ENCODE measurements at places on chromosomes 3 and 15.

DNA sequence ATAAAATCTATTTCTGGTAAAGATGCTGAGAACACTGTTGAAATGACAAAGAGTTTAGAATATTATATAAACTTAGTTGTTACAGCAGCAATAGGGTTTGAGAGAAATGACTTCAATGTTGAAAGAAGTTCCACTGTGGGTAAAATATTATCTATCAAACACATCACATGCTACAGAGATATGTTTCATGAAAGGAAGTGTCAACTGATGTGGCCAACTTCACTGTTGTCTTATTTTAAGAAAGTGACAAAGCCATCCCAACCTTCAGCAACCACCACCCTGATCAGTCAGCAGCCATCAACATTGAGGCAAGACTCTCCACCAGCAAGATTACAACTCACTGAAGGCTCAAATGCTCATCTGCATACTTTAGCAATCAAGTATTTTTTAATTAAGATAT lies 20.2 kb downstream of the TMEM39A start:
- peaks cover 13% of the 10 kb centered on the region for H3K36me3 ChIP-seq
- no peaks in the 10 kb centered on the region for H3K27me3 ChIP-seq
- no peak overlapping the region for H3K27ac ChIP-seq
- H3K4me1 ChIP-seq, result no peaks in the 10 kb centered on the region

DNA sequence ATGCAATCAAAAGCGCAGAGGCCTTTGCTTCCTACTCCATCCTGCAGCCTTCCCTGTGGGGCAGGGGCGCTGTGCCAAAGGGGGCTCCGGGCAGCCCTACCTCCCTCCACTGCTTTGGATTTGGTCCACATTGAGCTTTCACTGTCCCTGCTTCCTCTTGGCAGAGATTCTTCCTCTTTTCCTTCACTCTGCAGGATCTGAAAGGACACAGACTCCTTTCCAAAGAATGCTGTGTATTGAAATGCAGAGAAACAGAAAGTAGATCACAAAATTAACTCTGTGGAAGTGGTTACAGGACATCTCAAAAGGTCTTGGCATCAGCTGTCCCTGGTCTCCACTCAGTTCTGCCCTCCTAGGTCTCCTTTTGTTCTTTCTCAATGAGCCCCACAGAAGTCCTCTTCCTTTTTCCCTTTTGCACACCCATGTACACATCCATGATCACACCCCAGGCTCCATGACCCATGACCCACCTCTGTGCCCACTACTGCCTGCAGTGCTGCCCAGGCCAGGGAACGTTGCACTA lies 64.1 kb downstream of the CCR1 start:
- no peaks in the 10 kb centered on the region for H3K27me3 ChIP-seq
- no peak overlapping the region for H3K27ac ChIP-seq
- no peak overlapping the region for H3K4me3 ChIP-seq

DNA sequence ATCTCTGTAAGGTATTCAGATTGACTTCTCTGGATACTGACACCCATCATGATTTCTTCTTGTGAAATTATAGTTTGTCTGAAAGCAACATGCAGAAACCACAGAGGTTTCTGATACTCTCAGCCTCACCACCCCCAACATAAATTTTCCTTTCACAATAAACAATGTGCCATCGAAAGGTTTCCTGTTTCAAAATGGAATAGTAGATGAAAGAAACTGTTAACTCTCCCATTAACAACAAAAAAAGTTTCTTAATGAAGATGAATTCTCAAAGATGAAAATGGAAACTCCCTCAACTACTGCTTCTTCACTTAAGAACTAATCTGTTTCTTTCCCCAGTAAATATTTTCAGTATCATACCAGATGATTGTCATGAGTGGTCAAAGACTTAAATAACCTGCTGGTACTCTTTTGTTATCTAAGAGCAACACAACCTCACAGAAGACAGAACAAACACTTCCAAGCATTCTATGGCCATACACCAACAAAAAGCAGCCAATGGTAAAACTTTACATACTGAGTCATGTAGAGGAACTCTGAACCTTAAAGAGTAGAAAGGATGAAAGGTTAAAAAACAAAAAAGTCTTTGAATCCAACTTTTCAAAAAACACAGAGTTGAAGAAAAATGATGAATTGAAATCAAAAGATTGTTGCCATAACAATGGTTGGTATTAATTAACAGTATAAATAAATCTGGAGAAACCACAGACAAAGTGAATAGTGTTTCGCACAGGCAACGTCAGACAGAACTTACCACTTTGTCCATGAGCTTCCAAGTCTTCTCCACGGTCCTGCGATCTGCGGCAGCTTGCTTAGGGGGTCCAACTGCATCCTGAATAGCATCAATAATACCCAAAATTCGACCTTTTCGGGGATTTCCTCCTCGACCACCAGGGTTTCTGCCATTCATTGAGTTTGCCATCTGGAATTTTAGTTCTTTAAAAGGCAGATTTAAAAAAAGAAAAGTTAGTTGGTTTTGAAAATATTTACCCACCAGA lies 1.9 kb downstream of the CBLB start:
- H3K4me3 ChIP-seq, result peak overlapping the region; percentile 99
- no peak for DNase-seq
- H3K4me1 ChIP-seq, result peaks cover 16% of the 10 kb centered on the region
- peak overlapping the region; percentile 17 for H3K27ac ChIP-seq
- H3K27me3 ChIP-seq, result no peaks in the 10 kb centered on the region

GRCh38 chr3:1855841-1856240 lies 242.8 kb upstream of the CNTN4 start:
- no peaks in the 10 kb centered on the region for H3K4me1 ChIP-seq
- no peaks in the 10 kb centered on the region for H3K36me3 ChIP-seq
- H3K27ac ChIP-seq, result no peak overlapping the region

DNA sequence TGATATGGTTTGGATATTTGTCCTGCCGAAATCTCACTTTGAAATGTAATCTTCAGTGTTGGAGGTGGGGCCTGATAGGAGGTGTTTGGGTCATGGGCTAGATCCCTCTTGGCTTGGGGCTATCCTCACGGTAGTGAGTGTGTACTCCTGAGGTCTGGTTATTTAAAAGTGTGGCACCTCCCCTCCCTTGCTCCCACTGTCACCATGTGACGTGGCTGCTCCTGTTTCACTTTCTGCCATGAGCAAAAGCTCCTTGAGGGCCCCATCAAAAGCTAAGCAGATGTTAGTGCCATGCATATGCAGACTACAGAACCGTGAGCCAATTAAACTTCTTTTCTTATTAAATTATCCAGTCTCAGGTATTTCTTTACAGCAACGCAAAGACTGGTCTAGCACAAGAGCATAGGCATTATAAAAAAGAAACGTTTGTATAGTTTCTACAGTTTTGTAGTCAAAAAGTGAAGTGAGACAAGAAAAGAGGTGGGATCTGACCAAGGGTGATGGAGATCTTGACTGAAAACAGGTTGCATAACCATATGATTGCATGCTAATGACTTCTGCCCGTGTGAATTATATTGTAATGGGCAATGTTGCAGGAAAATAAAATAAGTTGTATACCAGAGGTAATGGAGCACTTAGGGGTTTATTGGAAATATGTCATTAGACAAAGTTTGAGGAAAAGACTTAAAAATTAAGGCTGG lies 28.5 kb upstream of the CLASP2 start:
- no peaks in the 10 kb centered on the region for H3K27me3 ChIP-seq
- no peaks in the 10 kb centered on the region for H3K4me1 ChIP-seq
- DNase-seq, result no peak
- H3K27ac ChIP-seq, result no peak overlapping the region
- H3K36me3 ChIP-seq, result no peaks in the 10 kb centered on the region

- H3K4me1 ChIP-seq, result no peaks in the 10 kb centered on the region
- no peaks in the 10 kb centered on the region for H3K36me3 ChIP-seq
- H3K4me3 ChIP-seq, result no peak overlapping the region
- no peak for DNase-seq
These were observed 181.0 kb downstream of the ABHD5 start for GRCh38 chr3:43871627-43872245.

DNA sequence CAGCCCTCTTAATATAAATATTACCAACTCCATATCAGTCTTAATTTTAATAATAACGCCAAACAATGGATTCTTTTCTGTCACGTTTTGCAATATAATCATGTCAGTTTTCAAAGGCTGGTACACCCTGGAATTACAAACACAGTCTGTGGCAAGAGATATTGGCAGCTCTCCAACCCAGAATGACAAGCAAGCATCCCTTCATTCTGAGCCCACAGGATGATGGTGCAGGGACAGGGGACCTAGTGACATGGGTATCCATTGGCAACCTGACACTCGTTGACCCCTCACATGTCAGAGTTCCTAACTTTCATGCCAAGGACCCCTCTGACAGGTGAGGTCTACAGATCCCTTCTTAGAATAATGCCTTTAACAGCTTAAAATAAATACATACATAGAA lies 154.5 kb upstream of the TSC22D2 start:
- no peak overlapping the region for H3K4me3 ChIP-seq
- H3K4me1 ChIP-seq, result peaks cover 25% of the 10 kb centered on the region
- H3K36me3 ChIP-seq, result no peaks in the 10 kb centered on the region
- H3K27ac ChIP-seq, result no peak overlapping the region
- H3K27me3 ChIP-seq, result no peaks in the 10 kb centered on the region

- H3K4me1 ChIP-seq, result no peaks in the 10 kb centered on the region
- H3K36me3 ChIP-seq, result no peaks in the 10 kb centered on the region
- H3K4me3 ChIP-seq, result no peak overlapping the region
These were observed 110.5 kb upstream of the SLC24A5 start for GRCh38 chr15:48010316-48010715.

GRCh38 chr3:46375218-46375617 lies 4.5 kb downstream of the CCR5 start:
- H3K27me3 ChIP-seq, result no peaks in the 10 kb centered on the region
- no peaks in the 10 kb centered on the region for H3K36me3 ChIP-seq
- no peaks in the 10 kb centered on the region for H3K4me1 ChIP-seq
- DNase-seq, result no peak
- H3K27ac ChIP-seq, result no peak overlapping the region

GRCh38 chr15:74173380-74174218 lies at the start of gene ISLR:
Gene ISLR (plus strand): TSS chr15:74173710. CDS start chr15:74174859, 1,149 bp downstream.
- no peaks in the 10 kb centered on the region for H3K36me3 ChIP-seq
- H3K27me3 ChIP-seq, result no peaks in the 10 kb centered on the region
- H3K27ac ChIP-seq, result no peak within 1 kb of the TSS
- H3K4me3 ChIP-seq, result no peak within 1 kb of the TSS
- H3K4me1 ChIP-seq, result no peaks in the 10 kb centered on the region

- no peaks in the 10 kb centered on the region for H3K36me3 ChIP-seq
- no peak for DNase-seq
- H3K27me3 ChIP-seq, result no peaks in the 10 kb centered on the region
- H3K27ac ChIP-seq, result no peak overlapping the region
- no peak overlapping the region for H3K4me3 ChIP-seq
- no peaks in the 10 kb centered on the region for H3K4me1 ChIP-seq
These were observed 28.6 kb downstream of the TRAK1 start for GRCh38 chr3:42119561-42120355.

- DNase-seq, result no peak
- no peaks in the 10 kb centered on the region for H3K4me1 ChIP-seq
- H3K4me3 ChIP-seq, result no peak overlapping the region
- H3K36me3 ChIP-seq, result no peaks in the 10 kb centered on the region
- H3K27me3 ChIP-seq, result no peaks in the 10 kb centered on the region
- H3K27ac ChIP-seq, result no peak overlapping the region
These were observed 166.5 kb upstream of the THRB start for GRCh38 chr3:24661175-24661584.

DNA sequence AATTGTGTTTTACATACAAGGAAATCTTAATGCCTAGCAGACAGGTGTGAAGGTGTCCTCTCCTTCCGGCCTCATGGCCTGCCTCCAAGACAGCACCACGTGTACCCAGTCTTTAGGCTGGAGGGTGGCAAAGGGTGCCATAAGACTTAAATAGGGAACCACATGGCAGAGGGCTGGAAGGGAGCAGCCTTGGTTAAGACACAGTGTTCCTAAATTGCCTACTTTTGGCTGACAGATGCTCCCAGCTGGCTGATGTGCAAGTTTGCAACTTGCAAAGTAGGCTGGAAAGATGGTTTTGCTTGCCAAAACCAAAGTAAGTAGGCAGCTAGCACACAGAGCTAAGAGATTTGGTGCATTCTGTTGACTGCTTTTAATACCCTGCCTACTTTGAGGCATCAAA lies 45.2 kb downstream of the CCNB2 start:
- H3K27ac ChIP-seq, result no peak overlapping the region
- peaks cover 4% of the 10 kb centered on the region for H3K36me3 ChIP-seq
- H3K4me1 ChIP-seq, result no peaks in the 10 kb centered on the region
- no peak overlapping the region for H3K4me3 ChIP-seq
- no peak for DNase-seq

DNA sequence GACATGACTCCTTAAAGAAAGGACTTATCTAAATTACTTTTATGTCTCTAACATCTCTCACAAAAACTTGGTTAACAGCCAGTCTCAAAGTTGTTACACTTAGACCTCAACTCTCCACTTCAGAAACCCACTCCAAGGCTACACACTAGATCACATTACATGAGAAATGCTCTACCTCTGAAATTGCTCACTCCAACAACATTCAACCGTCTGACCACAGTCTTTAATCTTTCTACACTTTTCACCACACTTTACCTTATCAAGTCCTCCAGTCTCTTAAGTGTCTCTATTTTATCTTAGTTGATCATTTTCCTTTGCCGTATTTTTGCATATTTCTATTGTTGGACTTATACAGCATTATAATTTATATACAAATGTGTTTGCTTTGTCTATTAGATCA lies 5.8 kb downstream of the SLC12A6 start:
- H3K4me3 ChIP-seq, result no peak overlapping the region
- H3K36me3 ChIP-seq, result no peaks in the 10 kb centered on the region
- DNase-seq, result no peak
- no peaks in the 10 kb centered on the region for H3K27me3 ChIP-seq
- H3K4me1 ChIP-seq, result peaks cover 20% of the 10 kb centered on the region

- H3K4me3 ChIP-seq, result no peak overlapping the region
- H3K4me1 ChIP-seq, result no peaks in the 10 kb centered on the region
- no peaks in the 10 kb centered on the region for H3K36me3 ChIP-seq
- no peak for DNase-seq
- H3K27me3 ChIP-seq, result no peaks in the 10 kb centered on the region
- no peak overlapping the region for H3K27ac ChIP-seq
These were observed 218.5 kb upstream of the RGMA start for GRCh38 chr15:93307513-93307912.

DNA sequence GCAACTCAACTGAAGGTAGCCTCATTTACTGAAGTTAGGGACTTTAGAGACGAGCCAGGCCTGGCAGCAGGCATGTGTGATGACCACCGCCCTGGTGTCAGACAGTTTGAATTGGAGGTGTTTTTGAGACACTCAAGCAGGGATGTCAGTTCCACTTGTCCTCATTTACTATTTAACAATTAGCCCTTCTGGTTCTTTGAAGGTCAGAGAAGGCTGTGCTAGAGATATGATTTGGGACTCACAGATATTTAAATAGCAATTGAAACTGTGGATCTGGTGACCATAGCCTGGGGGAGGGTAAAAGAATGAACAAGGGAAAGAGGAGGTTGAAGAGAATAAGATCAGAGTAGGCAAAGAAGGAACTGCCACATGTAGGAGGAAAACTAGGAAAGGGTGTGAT lies 74.6 kb downstream of the REC114 start:
- DNase-seq, result no peak
- no peaks in the 10 kb centered on the region for H3K4me1 ChIP-seq
- H3K36me3 ChIP-seq, result no peaks in the 10 kb centered on the region
- H3K27me3 ChIP-seq, result peaks cover 4% of the 10 kb centered on the region
- H3K27ac ChIP-seq, result no peak overlapping the region

- no peaks in the 10 kb centered on the region for H3K36me3 ChIP-seq
- peaks cover 6% of the 10 kb centered on the region for H3K27me3 ChIP-seq
- DNase-seq, result no peak
- H3K27ac ChIP-seq, result no peak overlapping the region
These were observed 55.0 kb downstream of the RORA start for GRCh38 chr15:61173899-61174689.
